Stimulated activated CD8-positive, alpha-beta memory T cell treated with anti-CD3 and anti-CD28 coated beads, Interleukin-4, amount 100 ng/mL, for 1 hour (primary cell): ENCODE measurements at places on chromosomes 6 and 20.
A peak's percentile ranks its signal among the peaks of the same experiment; 100 is the strongest.

- no peak for DNase-seq
Observed at GRCh38 chr6:144919560-144919959, 634.4 kb downstream of the UTRN start.

DNA sequence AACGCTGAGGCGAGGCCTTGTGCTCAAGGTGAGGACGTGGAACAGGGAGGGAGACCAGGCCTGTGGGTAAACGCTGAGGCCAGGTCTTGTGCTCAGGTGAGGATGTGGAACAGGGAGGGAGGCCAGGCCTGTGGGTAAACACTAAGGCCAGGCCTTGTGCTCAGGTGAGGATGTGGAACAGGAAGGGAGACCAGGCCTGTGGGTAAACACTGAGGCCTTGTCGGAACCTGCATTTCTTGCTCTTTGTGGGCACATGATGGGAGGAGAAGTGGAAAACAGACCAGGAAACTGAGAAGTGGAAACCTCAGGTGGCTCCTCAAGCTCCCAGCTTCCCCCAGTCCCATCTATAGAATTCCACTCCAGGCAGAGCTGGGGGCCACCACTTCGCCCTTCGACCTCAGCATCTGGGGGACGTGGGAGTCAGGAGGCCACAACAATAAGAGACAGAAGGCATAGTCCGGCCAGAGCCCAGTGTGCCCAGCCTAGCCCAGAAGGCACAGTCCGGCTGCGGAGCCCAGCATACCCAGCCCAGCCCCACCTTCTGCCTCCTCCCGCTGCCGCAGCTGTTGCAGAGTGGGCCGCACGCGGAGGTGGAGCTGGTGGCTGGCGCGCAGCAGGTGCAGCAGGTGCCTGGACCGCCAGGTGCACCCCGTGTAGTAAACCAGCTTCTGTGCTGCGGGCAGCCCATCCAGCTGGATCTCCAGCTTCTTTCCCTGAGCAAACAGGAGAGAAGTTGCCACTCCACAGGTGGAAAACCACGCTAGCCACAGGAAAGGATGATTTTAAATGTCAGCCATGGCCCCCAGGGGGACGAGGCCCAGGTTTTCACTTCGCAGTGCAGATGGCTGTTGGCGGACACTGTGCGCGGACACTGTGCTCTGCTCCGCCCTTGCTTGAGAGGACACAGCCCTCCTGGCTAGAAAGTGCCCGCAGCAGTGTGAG, 17.5 kb downstream of the FRMD1 start:
- DNase-seq = no peak

DNA sequence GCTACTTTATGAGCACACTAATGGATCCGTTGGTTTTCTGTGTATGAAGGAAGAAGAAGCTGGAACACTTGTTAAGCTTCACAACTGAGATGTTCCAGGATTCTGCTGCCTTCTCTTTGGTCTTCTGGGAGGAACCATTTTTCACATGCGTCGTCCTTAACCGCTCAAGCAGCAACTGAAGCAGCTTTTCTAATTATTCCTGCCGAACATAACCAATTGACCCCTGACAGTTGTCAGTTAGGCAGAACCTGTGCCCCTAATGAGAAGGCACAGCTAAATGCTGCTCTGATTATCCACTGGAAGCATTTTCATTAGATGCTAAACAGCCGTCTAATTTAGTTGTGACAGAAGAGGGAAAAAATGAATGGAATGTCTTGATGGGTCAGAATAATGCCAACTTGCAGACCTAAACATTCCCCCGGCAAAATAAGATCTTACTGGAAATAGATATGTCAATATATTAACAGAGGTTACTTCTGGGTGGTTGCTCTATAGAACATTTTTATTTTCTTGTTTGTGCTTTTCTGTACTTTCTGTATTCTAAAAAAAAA, 85.0 kb upstream of the SMLR1 start:
- DNase-seq = no peak

DNA sequence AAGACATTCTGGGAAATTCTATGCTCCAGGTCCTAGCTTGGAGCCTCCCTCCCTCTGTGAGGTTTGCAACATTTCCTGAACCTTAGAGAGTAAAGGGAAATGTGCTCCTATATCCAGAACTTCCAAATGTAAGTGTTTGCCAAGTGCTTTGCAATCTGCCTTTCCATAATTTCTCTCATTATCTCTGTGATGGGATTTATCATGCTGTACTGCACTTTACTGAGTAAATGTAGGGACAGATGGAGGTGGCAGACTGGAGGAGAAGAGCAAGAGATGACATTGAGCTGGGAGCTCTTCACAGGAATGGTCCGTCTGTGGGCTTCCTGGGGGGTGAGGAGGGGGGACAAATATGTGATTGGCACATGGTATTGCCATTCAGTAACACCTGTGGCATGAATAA, 184.3 kb downstream of the SOX4 start:
- DNase-seq = no peak

- DNase-seq = no peak
Observed at GRCh38 chr6:158061361-158061708, 79.7 kb downstream of the SYNJ2 start.

GRCh38 chr20:474581-474980, 12.2 kb upstream of the TBC1D20 start:
- DNase-seq = no peak

- no peak for DNase-seq
Observed at GRCh38 chr20:44405257-44405656, 49.8 kb downstream of the HNF4A start.

GRCh38 chr6:52994031-52994838, 849 bp downstream of the GSTA4 start:
- no peak for DNase-seq

DNA sequence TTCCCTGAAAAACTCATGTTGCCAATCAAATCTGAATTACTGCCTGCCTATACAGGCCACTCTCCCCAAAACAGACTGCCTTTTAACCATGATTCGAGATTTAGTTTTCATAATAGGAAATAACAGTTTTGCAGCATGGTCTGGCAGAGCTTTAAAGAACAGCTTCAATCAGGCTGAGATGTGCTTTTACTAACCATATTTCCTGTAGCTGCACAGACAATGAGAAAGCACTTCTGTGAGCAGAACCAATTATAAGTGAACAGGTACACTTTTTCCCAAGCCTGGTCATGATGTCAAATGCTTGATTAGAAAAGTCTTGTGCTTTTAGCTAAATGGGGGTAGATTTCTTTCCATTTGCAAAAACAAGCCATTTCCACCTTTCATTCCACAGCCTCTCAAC, 108.2 kb downstream of the THEMIS start:
- no peak for DNase-seq

- no peak for DNase-seq
Observed at GRCh38 chr6:71446470-71446869, 157.9 kb downstream of the OGFRL1 start.

GRCh38 chr20:48198929-48199451, 413.7 kb upstream of the SULF2 start:
- no peak for DNase-seq

GRCh38 chr6:53691667-53692133, 26.1 kb upstream of the KLHL31 start:
- no peak for DNase-seq

DNA sequence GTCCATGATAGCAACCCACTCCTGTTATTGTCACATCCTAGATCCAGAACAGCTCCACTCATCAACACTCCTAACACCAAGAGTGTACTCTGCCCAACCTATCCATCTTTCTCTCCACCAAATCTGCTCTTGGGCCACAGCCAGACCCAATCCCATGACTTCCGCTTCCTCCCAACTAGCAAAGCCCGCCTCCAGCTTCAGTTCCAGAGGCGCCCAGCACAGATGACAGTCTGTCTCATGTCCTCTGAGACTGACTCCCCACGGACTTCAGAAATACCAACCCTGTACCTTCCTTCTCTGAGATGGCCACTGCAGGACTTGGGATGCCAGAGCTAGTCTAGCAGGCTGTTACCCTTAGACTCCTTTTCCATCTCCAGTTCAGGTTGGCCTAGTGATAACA, 48.6 kb downstream of the DTNBP1 start:
- no peak for DNase-seq

DNA sequence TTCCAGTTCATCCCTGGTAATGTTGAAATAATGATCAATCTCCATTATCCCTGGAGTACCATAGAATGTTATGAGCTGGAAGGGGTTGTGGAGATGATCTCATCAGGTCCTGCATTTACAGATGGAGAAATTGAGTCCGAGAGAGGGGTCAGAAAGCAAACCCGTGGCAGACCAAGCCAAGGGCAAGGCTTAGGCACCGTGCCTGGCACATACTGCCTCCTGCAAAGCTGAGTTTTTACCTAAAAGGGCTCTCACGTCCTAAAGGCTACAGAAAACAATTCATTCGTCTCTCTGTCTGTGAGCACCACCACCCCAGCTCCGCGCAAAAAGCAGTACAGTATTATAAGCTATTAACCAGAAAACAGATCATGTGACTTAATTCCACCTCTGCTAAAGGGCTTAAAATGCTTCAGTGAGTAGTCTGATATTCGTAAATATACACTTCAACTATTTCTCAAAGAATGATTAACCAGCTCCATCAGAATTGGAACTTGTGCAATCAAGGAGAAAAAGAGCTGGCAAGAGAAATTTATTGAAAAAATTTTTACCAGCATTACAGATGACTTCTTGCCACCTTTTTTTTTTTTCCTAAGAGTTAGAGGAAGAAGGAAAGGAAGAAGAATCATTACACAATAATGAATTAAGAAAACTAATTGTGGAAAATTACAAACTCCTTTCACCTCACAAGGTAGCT, 3.4 kb upstream of the PARD6B start:
- DNase-seq = no peak

- no peak for DNase-seq
Observed at GRCh38 chr20:52964131-52964530, 8.0 kb upstream of the TSHZ2 start.

DNA sequence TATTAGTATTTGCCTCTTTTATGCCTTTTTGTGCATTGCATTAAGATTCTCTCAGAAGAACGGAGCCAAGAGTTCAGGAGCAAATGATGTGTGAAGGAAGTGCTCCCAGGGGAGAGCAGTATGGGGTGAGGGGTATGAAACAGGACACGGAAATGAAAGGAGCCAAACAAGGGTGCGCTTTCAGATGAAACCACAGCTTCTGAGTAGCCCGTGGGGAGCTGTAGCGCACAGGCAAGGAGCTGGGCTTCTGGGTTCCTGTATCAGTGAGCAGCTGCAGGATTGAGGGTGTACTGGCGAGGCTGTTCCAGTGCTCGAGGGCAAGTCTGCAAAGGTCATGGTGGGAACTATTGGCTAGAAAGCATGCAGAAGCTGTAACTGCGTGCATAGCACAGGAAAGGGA, 25.4 kb downstream of the ANKEF1 start:
- DNase-seq = no peak

- peak; percentile 17 for DNase-seq
Observed at GRCh38 chr20:2693286-2694007, 867 bp downstream of the EBF4 start.

DNA sequence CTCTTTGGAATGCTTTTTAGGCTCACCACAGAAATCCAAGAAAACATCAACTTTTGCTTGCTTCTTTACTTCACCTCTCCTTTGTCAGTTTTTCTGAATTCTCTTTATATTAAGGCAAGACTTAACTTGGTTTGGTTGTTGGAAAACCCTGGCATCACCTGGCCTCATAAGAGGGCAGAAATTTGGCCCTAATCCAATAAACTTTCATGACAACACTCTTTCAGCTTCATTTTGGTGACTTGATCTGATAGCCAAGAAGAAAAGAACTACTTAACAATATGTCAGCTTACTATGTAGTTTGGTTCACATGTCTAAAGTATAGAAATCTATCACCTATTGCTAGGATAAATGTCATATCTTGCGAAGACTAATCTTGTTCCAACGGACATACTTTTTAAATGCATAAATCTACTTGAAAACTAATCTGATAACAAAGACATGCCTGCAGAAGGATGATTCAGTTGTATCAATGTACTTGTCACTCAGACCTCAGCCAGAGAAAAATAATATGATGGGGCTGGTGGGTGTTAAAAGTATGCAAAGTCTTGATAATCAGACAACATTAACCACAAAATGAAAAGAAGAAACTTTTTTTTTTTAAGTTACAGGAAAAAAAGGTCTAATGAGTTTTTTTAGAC, 19.3 kb upstream of the HBS1L start:
- DNase-seq = no peak

DNA sequence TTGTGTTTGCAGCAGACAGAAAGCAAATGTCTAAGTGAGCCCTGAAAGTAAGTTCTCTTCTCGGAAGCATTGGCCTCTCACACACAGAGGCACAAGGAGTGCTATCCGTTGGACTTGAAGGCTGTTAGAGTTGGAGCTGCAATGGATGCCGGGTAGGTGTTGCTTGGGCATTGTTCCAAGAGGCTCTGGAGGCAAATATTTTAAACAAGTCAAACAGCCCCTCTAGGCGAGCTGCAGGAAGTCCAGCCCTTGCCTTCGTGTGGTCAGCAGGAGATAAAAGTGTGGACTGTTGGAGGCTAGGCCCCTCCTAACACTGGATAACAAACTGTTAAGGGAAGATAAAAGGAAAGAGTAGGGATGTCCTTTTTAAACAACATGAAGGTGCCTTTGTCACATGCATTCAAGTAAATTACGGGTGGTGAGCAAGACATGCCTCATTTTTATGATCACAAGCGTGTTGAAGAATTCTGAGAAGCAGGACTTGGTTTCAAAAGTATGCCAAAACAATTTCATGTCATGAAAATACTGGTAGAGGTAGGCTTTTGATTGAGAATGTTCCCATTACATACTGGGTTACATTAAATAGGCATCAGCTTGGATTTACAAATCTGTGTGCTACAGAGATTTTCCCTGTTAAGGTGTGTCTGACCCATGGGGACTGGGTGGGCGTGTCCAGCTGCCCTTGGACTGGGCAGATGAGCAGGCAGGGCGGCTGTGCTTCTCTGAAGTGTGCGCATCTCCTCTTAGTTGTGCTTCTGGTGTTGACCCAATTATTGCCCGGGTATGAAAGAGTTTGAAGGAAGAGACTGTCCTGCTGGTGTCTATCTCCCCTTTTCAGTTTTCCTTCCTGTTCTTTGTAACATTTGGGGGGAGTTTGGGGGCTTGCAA, 57.5 kb downstream of the RREB1 start:
- DNase-seq = no peak

DNA sequence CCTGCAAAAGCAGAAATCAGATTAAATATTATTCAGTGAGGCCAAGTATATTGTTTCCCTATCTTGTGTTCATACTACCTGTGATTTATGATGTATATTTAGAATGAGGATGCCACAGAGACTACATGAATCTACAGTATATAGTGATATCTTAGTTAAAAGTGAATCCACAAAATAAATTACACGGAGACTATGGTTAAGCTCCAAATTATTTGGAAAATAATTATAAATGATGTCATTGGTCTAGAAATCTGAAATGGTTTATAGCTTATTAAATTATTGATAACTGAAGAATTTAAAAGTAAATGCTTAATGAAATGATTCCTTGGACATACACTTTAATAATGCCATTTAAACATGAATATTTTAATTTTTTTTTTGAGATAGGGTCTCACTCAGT, 4.2 kb upstream of the USP45 start:
- DNase-seq = no peak
